EH (cell line): ENCODE measurements at places on chromosomes 3 and 15.

GRCh38 chr15:75032395-75032794 lies 9.0 kb downstream of the PPCDC start:
- DNase-seq, result no peak

DNA sequence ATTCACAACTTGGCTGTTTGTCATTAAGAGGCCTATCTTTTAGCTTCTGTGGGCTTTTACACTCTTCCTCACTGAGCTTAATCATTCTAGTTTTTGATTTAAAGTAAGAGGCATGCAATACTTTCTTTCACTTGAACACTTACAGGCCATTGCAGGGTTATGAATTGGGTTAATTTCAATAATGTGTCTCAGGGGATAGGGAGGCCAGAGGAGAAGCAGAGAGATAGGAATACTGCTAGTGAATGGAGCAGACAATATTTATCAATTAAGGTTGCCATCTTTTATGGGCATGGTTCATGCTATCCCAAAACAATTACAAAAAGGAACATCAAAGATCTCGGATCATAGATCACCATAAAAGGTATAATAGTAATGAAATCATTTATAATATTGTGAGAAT lies 189.8 kb downstream of the EPHA3 start:
- DNase-seq, result no peak

- DNase-seq, result no peak
These were observed 263.4 kb downstream of the MCTP2 start for GRCh38 chr15:94494732-94495131.

- no peak for DNase-seq
These were observed 25.8 kb downstream of the AQP9 start for GRCh38 chr15:58163985-58164384.

DNA sequence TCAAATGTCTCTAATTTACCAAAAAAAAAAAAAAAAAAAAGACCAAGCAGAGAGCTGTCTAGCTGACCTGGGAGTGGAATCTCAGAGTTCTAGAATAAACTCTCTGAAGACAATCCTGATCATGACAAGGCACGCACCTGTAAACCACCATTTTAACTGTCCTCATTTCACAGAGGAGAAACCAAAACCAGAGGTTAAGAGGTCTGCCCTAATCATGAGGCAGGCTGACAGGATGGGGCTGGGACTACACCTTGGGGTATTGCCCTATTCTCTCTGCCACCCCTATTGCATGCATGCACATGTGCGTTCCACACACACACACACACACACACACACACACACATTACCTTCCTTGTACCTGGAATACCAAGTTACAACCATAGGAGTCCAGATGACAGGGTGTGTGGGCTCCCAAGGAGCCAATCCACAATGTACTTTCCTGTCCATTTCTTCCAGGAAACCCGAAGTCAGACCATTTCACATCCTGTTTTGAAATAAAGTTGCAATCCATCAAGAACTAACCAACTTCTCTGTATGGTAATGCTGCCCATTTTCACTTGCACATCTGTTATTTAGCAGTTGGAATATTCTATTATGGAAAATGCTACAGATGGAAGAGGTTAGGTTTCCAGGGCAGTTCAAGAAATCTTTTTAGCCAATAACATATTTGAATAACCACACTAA lies 34.6 kb downstream of the HSPBAP1 start:
- no peak for DNase-seq

DNA sequence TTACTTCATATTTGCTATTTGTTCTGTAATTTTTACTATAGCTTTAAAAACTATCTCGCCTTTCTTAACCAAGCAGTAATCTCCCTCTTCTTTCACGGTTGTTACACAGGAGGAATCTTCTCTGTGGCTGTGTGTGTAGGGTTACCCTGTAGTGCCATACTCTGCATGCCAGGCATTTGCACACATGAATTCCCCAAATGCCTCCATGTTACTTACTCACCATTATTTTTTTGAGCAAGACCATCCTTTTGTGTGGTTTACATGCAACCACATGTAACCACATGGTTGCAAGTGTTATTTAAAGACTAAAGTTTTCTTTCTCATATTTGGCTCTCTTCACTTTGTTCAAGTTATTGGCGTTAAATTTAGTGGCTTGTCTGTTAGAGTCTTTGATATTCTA lies 45.5 kb downstream of the HPS3 start:
- DNase-seq, result peak; percentile 52

GRCh38 chr3:182212479-182213076 lies 500.9 kb downstream of the SOX2 start:
- no peak for DNase-seq
